Fibroblast of skin of scalp (primary cell): ENCODE measurements at places on chromosomes 5 and 9.

DNA sequence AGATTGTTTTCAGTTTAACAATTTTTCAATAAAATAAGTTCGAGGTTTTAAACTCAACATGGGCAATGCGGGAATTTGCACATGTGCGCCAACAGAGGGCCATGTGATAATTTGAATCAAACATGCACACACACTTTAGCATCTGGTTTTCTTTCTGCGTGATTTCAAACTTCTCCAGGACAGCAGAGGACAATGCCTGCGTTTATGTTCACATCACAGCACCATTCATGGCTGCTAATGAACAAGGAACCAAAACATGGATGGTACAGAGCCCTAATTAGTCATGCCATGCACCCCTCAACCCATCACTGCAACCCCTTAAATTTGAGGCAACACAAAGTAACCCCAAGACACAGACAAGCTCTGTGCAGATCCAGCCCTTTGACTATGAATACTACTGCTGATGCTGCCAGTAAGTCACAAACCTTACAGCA lies 2.8 kb downstream of the SHC3 start:
- DNase-seq = peak; percentile 23

DNA sequence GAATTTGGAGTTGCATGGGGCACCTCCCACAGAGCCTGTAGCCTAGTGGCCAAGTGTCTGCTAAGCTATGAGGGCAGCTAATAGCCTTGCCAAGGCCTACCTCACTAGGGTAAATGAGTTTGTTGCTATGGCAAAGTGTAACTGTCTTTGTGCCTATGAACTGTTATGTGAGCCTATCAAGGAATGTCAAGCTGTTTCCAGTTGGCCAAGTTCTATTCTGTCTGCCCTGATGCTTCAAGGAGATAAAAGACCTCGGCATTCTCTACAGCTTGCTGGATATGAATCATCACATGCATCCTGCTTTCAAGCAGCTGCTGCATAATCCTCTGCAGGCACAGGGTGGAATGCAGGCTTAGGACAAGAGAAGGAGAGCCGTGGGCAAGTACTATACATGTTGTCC lies 69.8 kb upstream of the CCDC112 start:
- peak; percentile 93 for DNase-seq

DNA sequence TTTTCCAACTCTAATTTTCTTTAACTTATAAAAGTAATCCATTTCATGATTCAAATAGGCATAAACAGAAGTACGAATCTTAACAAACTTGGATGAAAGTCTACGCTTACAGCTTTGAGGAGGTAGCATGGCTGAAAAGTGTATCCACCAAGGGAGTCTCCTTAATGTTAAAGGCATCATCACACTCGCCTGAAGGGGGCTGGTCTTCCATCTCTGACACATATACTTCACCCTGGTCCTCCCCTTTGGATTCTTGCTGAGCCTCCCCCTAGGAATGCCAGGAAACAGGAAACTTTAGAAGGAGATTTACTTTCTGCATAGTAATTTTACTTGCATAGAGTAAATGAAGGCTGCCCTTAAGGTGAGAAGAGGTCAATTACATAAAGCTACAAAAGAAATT lies 10.3 kb upstream of the NME5 start:
- peak; percentile 41 for DNase-seq

DNA sequence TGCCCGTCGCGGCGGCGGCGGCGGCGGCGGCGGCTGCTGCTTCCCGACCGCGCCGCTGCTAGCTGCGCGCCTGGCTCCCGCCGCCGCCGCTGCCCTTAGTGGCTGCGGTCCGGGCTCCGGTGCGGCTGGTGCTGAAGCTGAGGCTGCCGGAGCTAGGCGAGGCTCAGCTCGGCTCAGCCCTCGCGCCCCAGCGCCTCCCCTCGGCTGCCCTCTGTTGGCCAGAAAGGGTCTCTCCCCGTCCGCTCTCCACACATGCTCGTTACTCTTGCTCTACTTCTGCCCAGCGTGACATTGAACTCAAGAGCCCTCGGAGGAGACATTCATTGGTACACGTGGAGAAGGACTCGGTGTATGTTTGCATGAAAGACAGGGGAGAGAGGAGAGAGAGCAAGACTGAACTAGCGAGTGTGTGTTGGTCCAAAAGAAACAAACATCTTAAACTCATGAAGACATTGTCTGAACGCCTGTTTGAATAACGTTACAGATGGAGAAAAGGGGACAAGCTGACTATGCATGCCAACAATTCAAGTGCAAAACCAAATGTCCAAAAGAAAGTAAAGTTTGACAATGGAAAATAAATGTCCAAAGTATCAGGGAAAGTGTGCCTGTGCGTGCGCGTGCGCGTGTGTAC lies at the start of gene HCN1:
HCN1 (minus strand) TSS at position 175 of the 631 bp plus-strand sequence.
- peak; percentile 69 for DNase-seq

GRCh38 chr5:150428106-150428876 lies 15.6 kb upstream of the CD74 start:
- no peak for DNase-seq

DNA sequence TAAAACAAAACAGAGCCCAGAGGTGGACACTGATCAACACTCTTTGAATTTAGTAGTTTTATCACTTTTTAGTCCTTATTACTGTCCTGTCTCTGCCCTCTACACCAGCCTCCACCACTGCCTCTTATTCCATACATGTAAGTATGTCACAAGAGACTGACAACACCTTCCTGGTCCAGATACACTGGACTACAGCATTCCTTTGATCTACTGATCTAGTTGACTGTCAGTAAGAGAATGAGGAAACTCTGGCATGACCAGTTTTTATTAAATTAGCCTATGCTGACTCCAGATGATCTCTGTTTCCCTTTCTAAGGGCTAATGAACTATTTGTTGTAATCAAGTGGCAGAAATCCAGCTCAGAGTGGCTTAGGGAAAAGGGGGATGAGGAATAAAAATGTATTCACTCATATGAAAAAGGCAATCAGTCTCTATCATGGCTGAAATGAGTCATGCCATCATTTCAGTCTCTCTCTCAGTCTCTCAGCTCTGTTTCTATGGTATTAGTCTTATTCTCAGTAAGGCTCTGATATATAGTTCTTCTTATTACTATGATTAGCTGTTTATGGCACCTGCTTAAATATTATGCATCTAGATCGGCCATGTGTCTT lies 5.5 kb downstream of the ARHGEF37 start:
- DNase-seq = no peak

GRCh38 chr5:141172381-141173204 lies at the start of gene PCDHB7:
PCDHB7 (plus strand) TSS chr5:141172644; CDS start chr5:141172836, 192 bp downstream.
- DNase-seq = peak; percentile 24

GRCh38 chr9:117800389-117800788 lies 96.2 kb downstream of the TLR4 start:
- no peak for DNase-seq

DNA sequence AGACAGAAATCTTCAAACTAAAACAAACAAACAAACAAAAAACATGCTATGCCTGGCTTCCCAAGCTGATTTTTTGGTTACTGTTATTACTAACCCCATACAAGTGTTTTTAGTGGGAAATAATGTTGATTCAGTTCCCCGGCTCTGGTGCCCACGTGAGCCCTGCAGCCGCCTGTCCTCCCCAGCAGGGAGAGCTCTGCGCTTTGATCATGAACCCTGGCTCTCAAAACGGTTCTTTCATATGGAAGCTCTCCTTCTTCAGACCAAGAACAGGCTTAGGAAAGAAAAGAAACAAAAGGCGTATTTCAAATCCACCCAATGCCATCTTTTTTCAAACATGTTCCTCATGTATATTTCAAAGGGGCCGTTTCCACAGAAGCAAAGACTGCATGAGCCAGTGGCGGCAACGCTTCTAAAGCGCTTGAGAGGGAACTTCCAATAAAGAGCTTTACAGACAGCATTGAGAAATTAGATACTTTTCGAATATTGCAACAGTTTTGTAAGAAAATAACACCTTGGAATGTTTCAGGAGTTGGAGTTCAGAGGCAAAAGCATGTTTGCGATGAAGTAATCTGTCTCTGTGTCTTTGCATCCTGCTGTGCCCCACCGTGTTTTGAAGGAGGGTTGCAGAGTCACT lies 74.8 kb downstream of the ICE1 start:
- DNase-seq = peak; percentile 55

- no peak for DNase-seq
Measured at GRCh38 chr9:133818444-133818843, 80.3 kb upstream of the SARDH start.

- DNase-seq = no peak
Measured at GRCh38 chr5:173767574-173768266, 120.4 kb upstream of the CPEB4 start.

DNA sequence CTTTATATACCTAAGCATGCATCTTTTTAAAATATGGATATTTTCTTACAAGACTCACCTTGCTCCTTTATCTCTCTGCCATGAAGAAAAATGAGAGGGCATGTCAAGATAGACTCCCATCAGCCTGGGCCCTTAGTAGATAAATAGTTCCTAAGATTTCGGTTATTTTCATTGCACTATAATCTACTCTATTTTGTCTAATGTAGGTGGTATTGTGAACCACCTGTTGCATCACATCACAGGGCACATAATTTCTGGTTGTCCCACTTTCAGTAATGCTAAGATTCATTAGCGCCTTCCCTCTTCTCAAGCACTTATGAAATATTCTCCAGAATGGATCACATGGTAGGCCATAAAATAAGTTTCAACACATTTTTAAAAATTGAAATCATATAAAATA lies 202.5 kb upstream of the ADRA1B start:
- DNase-seq = no peak
